ENCODE measurements at places on chromosomes 3 and 15.

DNA sequence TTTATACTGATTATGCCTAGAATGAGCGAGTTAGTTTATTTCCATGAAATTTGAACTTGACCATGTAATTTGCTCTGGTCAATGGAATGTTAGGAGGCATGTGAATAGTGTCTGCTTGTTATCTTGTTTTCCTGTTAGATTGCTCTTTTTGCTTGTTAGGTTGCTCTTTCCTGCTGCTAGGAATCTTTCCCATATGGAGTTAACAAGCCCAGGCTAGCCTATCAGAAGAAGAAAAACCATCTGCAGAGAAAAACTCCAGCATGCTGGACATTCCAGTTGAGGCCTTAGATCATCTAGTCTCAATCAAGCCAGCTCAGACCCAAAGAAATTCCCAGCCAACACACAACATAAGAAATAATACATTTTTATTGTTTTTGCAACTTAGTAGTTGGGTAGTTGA is 470.2 kb upstream of the AGTR1 start:
- DNase-seq = no peak

DNA sequence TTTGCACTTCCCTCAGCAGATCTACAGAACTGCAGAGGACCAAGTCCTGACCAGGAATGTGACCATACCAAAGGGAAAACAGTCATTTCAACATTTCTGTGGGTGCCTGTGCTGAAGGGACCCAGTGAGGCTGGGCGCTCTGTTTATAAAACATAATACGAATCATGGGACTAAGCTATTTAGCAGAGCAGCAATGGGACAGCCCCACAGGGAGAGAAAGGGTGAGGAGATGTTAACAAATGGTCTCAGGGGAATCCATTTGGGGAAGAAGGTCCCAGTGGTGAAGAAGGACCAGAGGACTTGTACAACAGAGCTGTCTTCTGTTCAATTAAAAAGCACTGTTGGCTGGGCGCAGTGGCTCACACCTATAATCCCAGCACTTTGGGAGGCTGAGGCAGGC is 1025.4 kb downstream of the FHIT start:
- no peak for DNase-seq

- DNase-seq = no peak
Measured at GRCh38 chr3:12275974-12276650, 12.8 kb upstream of the PPARG start.

DNA sequence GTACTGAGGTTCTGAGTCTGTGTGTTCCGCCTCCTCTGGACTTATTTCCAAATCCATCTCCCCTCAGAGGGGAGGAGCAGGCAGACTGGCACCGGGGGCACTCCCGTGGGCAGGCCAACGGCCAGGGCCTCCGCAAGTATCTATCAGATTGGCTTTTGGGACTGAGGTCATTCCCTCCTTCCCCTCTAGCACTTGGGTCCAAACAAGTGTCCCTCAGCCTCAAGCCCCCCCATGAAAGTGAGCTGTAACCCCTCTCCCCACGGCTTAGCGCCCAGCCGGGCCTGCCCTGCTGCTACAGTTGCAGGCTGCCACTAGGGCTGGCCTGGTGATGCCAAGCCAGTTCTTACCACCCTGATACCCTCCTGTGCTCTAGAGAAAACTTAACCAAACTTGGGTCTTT is 17.4 kb downstream of the ITGA11 start:
- no peak for DNase-seq

GRCh38 chr3:185175370-185175987 is 22.6 kb upstream of the C3orf70 start:
- peak; percentile 82 for DNase-seq

DNA sequence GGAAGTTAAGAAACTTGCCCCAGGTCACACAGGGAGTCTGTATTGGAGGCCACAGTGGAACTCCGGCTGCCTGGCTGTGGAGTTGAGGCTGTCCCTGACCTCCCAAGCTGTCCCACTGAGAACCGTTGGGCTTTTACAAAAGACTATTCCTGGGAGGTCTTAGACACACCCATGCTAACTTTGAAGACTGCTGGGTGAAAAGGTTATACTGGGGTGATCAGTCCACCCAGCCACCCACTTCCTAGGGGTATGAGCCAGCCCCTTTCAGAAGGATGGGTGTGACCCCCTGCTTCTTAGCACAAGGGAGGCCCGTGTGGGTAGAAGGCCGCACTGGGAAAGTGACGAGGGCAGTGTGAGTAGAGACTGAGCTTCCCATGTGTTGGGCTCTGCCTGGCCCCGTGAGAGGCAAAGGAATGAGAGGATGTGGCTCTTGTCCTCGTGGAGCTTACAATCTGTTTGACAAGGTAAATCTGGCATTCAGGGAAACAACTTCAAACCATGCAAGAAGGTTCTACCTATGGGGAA is 19.0 kb downstream of the MRAS start:
- DNase-seq = no peak

DNA sequence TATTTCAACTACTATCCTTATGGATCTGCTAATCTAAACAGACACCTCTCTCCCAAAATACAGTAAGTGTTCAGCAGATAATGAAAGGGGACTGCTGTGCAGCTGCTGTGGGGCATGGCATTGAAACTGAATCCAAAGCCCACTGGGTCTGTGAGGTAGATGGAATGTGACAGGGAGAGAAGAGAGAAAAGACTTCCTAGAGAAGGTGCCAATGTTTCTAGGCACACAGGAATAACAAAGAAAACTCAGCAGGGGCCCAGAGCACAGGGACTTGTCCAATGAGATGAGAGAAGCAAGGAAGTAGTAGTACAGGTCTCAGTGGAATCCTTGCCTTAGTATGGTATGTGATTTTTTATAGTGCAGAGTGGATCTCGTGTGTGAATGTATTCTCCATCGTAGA is 457.8 kb downstream of the IL5RA start:
- no peak for DNase-seq

- no peak for DNase-seq
Measured at GRCh38 chr3:15287565-15288330, 44.6 kb downstream of the SH3BP5 start.

DNA sequence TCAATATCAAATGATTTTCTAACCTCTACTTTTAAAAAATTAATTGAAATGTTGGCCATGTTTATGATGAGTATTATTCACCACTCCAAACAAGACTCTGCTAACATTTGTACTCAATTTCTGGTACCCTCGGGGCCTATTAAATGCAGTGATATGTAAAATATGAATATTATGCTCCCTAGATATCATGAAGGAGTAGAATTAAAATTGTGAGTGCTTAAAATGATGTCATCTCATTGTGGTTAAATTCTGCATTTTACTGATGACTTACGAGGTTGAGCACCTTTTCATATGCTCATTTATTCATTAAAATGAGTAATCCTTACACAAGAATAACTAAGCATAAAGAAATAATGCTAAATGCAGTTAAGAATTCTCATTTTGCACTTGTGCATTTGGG is 159.9 kb downstream of the OCA2 start:
- no peak for DNase-seq

DNA sequence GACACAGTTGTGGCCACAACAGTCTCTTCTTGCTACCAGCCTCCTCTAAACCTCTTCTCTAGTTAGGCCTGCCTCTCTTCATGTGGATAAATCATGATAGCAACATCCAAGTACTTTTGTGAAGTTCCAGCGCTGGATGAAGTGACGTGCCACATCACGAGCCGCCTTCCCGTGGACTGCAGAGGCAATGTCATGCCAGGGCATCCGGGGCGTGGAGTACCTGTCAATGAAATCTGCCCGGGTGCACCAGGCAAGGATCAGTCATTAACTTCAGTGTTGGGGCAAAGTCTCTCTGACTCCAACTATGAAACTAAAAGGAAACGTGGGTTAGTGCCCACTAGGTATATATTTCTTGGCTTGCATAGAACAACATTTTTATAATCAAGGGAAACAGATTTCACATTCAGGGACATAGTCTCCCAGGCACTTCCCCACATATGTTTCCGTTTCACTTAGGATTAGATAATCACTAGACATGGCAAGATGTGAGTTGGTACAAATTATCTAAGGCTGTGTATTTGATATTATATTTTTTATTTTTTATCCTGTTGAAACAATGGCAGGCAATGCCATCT is 133.6 kb downstream of the PLD1 start:
- no peak for DNase-seq

- DNase-seq = no peak
Measured at GRCh38 chr15:75032395-75032794, 9.0 kb downstream of the PPCDC start.

- no peak for DNase-seq
Measured at GRCh38 chr15:98683831-98684230, 35.5 kb downstream of the IGF1R start.

DNA sequence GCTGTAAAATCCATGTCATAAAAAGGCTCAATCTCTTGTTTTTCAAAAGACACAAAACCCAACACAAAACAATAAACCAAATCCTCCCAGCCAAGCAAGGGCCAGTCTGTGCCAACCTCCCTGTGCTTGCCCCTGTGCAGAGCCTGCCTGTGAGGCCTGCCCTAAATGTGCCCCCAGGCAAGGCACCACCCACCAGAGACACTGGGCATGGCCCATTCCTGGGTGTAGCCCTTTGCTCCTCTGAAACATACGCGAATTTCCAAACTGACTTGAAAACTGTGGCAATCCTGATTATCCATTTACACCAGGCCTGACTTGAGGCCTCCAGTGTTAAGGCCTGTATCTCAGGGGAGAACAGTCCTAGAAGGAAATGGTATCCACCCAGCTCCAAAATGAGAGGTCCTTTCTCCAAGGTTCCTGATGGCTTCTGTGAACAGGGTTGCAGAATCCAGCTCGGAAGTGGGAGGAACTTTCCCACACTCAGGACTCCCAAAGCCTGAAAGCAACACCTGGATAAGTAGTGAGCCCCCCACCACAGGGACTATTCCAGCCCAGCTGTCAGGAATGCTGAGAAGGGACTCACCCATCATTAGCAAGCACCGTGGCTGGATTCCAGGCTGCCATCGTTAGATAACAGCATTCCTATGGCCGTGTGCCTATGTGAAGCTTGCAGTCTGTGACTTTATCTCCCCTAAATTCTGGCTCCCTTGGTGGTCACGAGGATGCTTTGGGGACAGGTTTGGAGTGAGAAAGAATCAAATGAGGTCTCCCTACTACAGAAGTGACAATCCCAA is 61.8 kb downstream of the CACNA2D2 start:
- no peak for DNase-seq

GRCh38 chr3:48548126-48548525 is 8.5 kb downstream of the PFKFB4 start:
- no peak for DNase-seq

DNA sequence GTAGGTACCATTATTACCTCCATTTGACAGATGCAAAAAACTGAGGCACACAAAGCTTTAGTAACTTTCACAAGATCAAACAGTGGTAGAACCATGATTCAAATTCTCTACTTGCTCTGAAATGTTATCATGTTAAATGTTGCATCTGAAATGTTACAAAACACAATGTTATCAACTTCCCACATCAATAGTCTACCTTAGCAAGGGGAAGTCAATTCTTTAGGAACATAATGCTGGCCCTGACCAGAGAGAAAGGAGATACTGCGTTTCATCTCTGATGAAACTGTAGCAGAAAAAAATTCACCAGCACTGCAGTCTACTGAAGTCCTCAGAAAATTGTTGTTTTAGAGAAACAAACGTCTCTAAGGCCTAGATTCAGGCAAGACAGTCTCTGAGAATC is 174.1 kb downstream of the SATB1 start:
- no peak for DNase-seq

DNA sequence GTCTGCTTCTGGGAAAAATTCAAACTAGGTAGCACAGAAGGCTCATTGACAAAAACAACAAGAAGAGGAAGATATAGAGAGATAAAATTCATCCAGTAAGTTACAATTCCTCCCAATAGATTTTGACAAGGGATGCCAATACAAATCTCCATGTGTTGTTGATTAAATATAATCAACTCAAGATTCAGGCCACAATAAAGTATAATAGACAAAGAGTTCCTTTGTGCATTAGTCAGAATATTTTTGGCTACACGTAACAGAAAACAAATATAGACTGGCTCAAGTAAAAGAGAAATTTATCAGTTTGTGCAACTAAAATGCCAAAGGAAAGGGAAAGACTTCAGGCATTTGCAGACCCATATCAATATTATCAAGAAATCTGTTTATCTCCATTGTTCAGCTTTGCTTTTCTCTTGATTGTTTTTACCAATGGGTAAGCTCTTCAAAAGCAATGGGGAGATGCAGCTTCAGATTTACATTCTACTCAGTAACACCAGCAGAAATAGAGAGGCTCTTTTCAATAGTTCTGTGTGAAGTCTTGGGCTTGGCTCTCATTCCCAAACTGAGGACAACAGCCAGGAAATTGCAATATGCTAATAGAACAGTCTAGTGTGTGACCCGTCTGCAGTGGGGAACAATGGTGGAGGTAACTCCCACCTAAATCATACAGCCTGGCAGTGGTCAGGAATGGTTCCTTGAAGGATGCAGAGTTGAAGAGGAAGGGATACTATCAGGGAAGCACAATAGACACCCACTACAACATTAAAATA is 77.6 kb upstream of the PROK2 start:
- no peak for DNase-seq

- DNase-seq = no peak
Measured at GRCh38 chr3:146585156-146585555, 20.0 kb downstream of the PLSCR5 start.

DNA sequence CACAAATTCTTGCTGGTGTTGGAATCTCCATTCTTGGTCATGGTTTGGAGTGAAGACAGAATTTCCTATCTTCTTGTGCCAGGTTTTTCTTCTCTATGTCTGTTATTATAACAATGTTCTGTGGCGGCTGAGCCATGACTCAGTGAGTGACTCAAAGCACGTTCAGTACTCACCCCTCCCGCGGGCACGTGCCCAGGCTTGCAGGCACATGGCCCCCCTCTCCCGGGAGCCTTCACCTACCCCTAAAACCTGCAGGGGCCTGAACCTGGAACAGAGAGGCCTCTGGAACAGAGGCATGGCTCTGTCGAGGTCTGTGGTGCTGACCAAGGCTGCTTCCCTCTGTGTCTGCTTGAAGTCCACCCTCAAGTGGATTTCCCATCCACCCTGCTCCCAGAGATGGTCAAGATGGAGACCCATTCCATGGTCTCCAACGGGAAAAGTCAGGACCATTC is 27.6 kb downstream of the PLXNB1 start:
- no peak for DNase-seq

- no peak for DNase-seq
Measured at GRCh38 chr15:96701877-96702276, 371.4 kb downstream of the NR2F2 start.

DNA sequence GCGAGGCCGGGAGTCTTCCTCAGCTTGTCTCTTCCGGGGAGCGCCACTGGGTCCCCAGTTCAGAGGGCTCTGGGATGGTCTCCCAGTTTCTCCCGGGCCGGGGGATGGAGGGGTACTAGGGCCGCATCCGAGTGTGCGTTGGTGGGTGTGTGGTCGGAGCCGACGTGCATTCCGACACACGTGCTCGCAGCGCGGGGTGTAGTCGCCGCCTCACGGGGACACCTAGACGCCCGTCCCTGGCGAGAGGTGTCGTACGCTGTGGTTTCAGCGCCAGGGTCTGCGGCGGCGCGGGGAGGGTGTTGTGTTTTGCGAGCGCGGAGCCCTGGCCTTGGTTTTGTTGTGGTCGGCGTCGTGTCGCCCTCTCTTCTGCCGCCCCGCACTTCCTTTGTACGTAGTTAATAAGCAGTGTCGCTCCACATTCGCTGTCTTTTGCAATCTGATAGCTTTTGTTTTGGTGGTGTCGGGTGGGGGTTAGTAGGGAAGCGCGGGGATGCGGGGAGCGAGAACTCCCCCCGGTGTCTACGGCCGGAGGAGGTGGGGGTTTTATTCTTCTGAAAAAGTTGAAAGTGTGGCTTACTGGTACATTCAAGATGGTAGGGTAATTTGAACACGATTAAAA is 2.2 kb downstream of the IGF1R start:
- DNase-seq = peak; percentile 35

- no peak for DNase-seq
Measured at GRCh38 chr3:174859756-174860155, 622 bp downstream of the NAALADL2 start.

Measured in head of caudate nucleus (tissue), 42 donors.